ENCODE measurements at places on chromosomes 6 and 20.

DNA sequence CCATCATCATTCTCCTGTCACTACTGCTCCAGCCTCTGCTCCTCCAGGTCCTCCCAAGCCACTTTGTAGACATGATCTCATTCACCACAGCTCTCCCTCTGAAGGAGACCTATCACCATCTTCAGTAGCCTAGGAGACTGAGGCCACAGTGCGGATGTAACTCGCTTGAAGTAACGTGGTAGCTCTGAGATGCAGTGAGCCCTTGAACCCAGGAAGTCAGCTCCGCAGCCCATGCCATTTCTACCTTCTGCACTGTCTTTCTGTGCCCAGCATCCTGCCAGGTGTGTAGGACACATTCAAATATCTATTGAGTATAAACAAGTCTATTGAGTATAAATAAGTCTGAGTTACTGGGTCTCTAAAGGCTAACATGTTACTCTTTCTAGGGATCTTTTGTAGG is 164.4 kb downstream of the CDH26 start:
- DNase-seq = no peak

DNA sequence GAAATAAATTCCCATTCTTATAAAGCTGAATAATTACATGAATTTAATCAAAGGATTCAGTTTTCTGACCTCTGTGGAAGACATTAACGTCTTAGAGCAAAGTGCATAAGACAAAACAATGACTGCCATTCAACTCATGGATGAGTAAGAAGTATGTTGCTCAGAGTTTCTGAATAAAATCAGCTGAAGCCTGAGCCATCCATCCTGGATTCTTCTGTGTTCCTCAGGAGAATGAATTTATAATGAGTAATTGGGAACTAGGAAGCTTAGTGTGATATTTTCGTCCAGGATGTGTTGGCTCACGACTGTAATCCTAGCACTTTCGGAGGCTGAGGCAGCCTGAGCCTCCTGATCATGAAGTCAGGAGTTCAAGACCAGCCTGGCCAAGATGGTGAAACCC is 62.8 kb downstream of the PERP start:
- DNase-seq = no peak

GRCh38 chr6:137843211-137843610 is 23.8 kb upstream of the TNFAIP3 start:
- DNase-seq = no peak

DNA sequence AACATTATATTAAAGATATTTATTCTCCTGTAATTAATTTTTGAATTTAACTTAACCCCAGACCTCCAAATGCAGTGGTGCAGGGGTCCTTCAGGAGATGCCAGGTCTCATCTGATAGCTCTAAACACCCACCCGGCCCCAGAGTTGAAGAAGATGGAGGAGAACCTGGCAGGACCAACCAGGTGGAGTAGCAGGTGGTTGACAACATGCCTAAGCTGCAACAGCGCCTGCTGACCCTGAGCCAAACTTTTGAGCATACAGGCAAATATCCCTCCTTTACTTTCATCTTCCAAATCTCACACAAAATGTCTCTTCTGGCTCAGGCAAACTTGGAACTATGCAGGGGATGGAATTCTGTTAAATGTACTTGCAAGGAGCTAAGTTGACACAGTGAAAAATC is 145.3 kb upstream of the TCF21 start:
- DNase-seq = no peak

GRCh38 chr20:44702776-44703175 is 12.4 kb upstream of the CCN5 start:
- no peak for DNase-seq

GRCh38 chr6:40406175-40406574 is 181.0 kb downstream of the LRFN2 start:
- DNase-seq = no peak

DNA sequence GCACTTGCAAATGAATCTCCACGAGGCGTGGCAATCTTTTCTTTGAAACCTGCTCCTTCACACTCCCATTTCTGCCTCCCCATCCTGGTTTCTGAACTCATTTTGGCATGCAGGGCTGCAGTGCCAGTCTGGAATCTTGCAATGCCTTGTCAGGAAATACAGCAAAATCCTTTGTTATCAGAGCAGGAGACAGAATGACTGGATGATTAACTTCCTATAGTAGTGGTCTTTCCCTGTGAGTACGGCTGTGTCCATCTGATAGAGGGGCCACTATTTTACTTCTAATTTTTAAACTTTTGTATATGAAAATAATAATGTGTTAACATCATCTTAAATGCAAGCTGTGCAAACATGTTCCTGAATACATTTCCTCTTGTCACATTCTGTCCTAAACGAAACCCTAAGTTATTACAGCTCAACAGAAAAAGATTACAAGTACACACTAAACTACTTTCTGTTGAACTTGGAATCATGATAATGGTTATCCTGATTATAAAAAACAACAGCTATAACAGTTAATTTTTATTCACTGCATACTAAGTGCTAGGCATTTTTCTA is 140.2 kb downstream of the KIF13A start:
- DNase-seq = no peak

DNA sequence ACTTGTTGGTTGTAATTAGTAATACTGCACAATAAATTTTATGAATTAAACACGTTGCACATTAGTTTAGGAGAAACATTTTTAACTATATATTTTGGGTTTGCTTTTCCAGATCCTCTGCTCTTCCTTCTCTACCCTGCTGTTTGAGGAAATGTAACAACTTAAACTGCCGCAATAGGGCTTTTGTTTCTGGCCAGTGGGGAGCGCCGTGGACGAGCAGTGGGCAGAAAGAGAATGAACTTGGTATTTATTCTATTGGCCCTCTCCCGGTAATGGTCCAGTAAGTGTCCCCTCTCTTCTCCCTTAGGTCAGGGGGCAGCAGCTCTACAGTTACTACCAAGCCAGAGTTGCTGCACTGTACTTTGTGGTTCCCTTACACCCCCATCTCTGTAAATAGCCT is 35.2 kb upstream of the EPHA7 start:
- DNase-seq = no peak

DNA sequence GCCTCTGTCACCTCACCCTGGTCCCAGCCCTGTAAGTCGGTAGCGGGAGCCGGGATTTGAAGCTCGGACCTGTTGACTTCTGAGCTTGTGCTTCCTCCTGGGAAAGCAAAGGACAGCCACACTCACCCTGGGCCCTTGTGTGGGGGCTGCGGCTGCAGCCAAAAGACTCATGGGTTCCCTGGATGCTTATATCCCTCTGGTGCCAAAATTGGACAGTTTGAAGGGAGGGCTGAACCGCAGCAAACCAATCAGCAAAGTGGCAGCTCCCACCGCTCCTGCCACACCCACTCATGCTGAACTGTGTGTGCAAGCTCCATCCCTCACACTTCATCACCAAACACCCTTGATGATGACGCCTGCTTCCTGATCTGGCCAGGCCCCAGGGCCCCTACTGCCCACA is 3.9 kb upstream of the CCN5 start:
- no peak for DNase-seq

DNA sequence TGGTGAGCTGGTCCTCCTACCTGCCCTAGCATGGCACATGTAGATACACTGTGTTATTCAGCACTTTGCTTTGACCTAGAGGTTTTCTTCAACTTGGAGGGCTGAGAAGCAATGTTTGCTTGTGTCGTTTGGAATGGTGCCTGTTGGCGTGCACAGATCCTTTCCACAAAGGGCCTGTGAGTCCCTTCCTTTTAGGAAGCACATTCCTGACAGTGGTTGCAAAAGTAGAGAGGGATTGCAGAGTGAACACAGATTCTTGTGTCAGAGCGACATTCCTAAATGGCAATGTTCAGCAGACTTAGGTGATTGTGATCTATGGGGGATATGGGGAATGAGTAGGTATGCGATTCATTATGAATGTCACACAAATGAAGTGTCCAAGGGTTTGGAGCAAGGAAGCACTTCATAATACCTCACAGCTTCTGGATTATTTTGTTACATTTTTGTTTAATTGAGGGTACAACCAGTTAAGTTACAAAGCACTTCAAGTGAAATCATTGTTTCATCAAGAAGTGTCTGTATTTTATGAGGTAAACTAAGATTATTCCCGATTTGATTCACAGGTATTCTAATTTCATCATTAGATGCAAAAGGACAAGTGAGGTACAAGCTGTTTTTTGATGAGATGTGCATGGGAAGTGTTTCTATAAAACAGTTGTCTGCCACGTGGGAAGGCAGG is 713 bp upstream of the RNF144B start:
- DNase-seq = peak; percentile 37

DNA sequence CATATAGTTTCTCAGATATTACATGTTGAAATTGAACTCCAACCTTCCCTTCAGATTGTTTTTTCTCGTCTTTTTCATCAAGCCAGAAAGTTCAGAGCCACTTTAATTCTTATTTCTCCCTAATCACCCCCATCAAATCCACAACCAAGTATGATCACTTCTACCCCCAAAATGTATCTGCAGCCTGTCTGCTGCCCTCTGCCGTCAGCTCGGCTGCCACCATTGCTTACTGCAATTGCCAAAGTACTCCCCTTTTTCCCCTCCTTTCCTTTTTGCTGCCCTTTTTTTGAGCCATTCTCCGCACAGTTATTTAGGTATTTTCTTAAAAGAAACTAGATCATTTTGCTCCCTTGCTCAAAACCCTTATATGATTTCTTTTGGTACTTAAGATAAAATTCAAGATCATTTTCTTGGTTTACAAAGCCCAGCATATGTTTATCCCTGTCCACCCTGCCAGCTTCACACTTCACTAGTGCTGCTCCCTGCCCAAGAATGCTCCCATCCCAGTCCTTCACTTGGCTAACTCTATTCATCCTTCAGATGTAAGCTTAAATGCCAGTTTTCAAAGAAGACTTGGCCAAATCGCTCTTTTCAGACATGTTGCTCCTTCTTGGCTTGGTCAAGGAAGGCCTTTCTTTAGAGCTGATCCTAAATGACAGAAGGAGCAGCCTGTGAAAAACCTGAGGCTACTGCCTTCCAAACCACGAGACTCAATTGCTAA is 63.7 kb downstream of the SH3BGRL2 start:
- no peak for DNase-seq

DNA sequence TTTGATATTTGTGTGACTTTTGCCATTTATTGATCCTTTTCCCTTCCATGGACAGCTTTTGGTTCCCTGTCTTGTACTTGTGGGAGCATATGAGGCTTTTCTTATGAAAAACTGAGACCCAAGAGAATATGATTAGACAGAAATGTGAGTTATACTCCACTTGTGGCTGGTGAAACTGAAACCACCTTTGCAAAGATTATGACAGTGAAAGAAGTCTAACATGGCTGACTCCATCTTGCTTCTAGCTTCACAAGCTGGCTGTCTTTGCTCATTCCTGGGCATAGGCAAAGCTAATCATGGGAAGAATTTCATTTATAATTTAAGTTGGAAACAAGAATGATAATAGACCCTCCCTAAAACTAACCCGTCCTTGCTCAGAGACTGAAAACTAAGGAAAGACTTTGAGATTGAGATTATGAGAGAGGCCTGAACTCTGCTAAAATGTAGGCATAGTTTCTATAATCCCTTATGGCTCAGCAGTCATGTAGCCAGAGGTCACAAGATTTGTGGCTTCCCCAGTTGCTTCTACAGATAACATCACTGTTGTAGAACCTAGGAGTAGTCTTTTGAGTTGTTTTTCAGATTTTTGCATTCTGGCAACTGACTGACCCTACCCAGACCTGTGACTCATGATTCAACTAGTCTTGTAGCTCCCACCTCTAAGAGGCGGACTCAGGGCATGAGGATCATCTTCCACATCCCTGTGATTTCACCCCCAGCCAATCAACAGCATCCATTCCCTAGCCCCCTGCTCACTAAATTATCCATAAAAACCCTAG is 50.9 kb upstream of the CD2AP start:
- no peak for DNase-seq

GRCh38 chr6:8930009-8930408 is 494.7 kb upstream of the SLC35B3 start:
- DNase-seq = no peak

DNA sequence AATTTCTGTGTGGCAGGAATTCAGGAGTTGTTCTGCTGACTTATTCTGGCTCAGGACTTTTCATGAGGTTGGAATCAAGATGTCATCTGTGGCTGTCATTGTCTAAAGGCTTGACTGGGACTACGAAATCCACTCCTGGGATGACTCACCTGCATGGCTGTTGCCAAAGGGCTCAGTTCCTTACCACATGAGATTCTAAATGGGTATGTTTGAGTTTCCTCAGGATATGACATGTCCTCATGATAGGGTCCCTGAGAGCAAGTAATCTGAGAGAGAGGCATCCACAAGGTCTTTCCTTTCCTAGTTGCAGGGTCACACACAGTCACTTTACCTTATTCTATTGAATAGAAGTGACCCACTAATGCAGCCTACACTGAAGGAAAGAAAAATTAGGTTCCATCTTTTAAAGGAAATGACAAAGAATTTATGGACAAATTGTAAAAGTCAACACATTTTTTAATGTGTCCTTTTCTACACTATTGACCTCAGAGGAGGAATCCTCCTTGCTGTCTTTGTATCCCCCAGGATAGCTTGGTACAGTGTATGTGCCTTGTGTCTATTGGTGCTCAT is 1025.0 kb upstream of the GJE1 start:
- no peak for DNase-seq

- no peak for DNase-seq
These were observed 270.0 kb upstream of the HSF2 start for GRCh38 chr6:122129313-122130025.
